GM06990 (cell line): ENCODE measurements at places on chromosomes 3 and 15.

DNA sequence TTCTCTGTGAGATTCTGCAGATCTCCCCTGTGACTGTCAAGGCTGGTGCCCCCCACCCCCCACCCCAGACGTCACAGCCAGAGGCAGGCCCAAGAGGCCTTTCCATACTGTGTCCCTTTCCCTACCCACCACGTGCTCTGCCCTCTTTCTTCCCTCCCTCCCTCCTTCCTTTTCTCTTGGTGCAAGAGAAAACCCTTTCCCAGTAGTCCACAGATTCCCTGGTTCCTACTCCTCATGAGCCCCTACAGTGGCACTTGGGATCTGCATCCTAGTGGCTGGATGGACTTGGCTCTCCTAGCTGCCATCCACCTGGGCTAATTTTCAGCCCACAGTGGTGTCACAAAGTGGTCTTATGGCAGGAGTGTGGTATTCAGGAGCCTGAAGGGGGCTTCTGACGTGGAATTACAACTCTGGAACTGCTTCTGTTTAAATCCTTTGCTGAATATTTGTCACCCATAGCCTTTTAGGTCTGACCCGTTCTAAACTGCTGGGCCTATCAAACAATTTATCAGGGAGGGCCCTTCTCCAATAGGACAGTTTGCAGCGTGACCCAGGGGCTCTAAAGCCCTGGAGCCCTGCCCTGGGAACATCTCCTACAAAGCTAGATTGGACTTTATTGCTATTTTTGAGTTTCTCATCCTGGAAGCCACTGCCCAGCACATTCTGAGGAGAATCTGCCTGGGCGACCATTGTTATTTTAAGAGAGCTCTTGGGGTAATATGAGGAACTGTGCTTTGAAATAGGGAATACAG lies 35.3 kb downstream of the KLF13 start:
- no peak for DNase-seq

GRCh38 chr3:184379358-184380184 lies at the start of gene CHRD:
Gene CHRD (plus strand): TSS chr3:184380054. CDS start chr3:184380319, 265 bp downstream.
- DNase-seq = no peak

GRCh38 chr15:71149646-71150557 lies 34.6 kb downstream of the THSD4 start:
- DNase-seq = no peak

- DNase-seq = no peak
Measured at GRCh38 chr3:330494-331115, 134.0 kb downstream of the CHL1 start.

GRCh38 chr3:18888370-18888769 lies 259.9 kb upstream of the KCNH8 start:
- no peak for DNase-seq

- DNase-seq = no peak
Measured at GRCh38 chr3:49966233-49966942, 26.4 kb downstream of the RBM6 start.

DNA sequence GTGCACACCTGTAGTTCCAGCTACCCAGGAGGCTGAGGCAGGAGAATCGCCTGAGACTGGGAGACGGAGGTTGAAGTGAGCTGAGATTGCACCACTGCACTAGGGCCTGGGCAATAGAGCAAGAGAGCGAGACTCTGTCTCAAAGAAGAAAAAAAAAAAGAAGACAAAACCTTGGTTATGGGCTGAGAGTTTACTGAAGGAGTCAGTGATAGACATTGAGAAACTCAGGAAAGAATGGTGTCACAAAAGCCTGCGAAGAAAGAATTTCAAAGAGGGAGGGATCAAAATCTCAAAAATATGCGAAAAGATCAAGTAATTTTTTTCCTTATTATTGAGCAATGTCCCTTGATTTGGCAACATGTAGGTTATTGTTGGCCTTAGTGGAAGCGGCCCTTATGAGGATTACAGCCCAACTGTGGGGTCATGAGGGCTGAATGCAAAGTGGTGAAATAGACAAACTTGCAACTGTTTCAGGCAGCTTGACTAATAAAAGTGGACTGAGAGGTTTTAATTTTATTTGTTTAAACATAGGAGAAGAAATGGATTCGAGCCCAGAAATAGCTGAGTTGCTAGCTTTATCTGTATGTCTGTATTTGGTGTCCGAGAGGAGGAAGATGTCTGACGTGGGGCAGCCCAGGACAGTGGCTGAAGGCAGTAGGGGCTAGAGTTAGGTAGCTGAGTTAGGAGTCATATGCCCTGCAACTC lies 18.8 kb upstream of the CELF6 start:
- no peak for DNase-seq

- no peak for DNase-seq
Measured at GRCh38 chr3:188037965-188038581, 115.9 kb upstream of the LPP start.

DNA sequence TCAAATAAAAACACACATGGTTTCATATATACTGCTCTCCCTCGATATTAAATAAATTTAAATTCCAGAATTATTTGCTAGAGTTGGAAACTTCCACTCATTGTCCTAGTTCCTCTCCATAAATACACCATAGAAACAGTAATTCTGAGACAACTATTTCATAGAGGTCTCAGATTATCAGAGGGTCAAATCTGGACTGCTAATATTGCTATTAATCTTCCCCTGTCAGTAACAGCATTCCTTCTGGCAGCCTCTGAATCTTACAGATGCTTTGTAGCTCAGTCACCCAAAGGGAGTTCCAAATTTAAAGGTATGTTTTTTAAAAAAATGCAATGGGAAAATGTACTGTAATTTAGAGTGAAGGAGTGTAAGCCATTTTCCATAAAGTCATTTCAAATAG lies 428.8 kb downstream of the PYDC2 start:
- no peak for DNase-seq

- no peak for DNase-seq
Measured at GRCh38 chr15:71801935-71802655, 8.3 kb upstream of the NR2E3 start.

DNA sequence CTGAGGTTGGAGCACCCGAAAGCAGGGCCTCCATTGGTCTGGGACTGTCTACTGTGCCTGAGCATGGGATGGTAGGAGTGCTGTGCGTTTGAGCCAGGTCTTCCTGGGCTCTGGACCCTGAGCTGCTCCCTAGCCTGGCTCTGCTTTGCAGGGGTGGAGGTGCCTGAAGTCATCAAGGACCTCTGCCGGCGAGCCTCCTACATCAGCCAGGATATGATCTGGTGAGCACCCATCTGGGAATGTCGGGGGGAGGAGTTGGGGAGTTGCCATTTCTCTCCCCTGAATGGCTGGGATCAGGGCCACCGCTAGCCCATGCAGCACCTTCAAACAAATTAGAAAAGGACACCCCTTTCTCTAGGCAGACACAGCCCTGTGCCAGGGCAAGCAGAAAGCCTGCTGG lies 20.7 kb downstream of the DUOX1 start:
- no peak for DNase-seq

GRCh38 chr15:79067969-79068368 lies 22.6 kb downstream of the RASGRF1 start:
- no peak for DNase-seq

GRCh38 chr15:44340410-44340809 lies 51.9 kb downstream of the GOLM2 start:
- DNase-seq = no peak

DNA sequence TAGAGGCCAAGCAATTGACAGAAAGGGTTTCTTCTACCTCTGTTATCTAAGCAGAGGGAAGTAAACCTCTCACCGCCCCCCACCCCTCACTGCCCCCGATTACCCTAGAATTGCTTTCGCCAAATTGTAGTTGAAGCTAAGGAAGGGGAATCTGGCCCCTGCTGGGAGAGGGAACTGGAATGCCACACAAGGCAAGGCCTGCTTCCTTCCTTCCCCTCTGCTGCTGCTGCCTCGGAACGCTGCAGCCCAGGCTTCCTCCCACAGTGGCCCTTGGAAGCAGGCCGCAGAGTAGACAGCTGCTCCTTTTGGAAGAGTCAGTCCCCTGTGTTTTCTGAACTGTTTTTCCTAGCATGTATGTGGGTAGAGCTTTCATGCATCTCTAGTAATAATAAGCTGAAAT lies 21.6 kb downstream of the RLBP1 start:
- DNase-seq = no peak

DNA sequence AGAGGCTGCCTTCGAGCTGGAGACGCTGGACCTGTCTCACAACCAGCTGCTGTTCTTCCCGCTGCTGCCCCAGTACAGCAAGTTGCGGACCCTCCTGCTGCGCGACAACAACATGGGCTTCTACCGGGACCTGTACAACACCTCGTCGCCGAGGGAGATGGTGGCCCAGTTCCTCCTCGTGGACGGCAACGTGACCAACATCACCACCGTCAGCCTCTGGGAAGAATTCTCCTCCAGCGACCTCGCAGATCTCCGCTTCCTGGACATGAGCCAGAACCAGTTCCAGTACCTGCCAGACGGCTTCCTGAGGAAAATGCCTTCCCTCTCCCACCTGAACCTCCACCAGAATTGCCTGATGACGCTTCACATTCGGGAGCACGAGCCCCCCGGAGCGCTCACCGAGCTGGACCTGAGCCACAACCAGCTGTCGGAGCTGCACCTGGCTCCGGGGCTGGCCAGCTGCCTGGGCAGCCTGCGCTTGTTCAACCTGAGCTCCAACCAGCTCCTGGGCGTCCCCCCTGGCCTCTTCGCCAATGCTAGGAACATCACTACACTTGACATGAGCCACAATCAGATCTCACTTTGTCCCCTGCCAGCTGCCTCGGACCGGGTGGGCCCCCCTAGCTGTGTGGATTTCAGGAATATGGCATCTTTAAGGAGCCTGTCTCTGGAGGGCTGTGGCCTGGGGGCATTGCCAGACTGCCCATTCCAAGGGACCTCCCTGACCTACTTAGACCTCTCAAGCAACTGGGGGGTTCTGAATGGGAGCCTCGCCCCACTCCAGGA lies 21.1 kb downstream of the NRROS start:
- no peak for DNase-seq

DNA sequence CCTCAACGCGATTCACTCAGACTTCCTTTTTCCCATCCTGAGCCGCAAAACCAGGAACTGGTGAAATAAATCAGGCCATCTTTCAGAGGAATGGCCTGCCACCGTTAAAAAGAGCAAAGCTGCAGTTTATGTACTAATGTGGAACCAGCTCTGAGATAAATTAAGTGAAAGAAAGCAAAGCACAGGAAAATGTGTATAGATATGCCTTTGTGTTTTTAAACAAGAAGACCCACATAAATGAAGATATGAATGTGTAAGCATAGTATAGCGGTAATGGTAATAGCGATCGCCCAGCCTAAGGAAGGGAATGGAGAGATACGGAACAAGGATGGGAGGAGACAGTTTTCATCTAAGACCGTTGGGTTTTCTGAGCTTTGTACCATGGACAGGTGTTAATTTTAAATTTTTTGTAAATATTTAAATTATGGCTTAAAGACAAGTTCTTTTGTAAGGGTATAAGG lies 30.8 kb upstream of the RPN1 start:
- DNase-seq = no peak

DNA sequence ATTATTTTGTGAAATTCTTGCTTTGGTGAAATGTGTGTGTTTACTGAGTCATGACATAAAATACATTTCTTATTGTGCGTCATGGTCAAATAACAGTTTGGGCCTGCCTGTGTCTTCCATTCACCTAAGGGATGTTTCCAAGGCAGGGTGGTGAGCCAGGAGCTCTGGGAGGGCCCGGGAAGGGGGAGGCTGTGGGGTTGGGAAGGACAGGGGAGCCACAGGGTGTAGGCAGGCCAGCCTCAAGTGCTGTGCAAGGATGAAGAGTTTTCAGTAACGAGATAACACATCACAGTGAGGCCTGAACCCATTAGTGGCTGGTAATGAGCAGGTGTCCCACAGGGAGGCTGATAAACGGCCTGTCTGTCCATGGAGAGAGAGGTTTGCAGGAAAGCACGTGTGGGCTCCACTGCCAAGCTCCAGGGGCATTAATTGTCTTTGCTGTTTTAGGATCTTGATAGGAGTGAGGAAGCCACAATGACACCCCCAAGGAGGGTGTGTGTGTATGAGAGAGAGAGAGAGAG lies 35.6 kb upstream of the SEC13 start:
- DNase-seq = no peak

DNA sequence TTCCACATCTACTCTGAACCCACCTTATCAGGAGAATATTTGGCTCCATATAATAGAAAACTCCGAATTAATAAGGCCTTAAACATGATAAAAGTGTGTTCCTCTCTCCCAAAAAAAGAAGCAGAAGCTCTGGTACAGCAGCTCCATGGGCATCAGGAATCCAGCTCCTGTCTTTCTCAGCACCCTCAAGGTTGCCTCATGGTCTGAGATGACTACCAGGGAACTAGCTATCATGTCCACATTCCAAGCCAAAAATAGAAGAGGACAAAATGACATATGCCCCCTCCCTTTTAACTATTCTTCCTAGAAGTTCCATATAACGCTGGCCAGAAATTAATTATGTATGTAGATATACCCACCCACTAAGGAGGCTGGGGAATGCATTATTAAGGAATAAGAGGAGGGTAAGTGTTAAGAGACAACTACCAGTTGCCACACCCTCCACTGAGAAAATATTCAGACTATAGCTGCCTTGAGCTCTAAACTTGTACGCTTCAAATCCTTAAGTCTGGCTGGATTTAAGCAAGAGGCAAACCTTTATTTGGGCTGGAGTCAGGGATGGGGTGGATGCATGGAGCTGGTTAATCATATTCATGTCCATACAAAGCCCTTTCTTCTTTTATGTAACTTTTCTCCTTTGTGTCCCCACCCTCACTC lies 35.8 kb upstream of the CTDSPL start:
- no peak for DNase-seq

GRCh38 chr15:76177491-76178040 lies 117.8 kb downstream of the TMEM266 start:
- no peak for DNase-seq

DNA sequence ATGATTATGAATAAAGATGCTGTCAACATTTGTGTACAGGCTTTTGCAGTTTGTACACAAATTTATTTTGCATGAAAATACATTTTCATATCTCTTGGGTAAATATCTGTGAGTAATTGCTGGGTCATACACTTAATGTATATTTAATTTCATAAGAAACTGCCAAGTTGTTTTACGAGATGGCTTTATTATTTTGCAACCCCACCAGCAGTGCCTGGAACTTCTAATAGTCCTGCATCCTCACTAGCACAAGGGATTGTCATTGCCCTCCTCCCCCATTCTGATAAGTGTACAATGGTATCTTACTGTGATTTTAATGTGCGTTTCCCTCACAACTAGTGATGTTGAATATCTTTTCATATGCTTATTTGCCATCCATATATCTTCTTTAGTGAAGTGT lies 45.2 kb downstream of the ASTE1 start:
- DNase-seq = no peak

GRCh38 chr3:142149673-142149992 lies 289 bp upstream of the TFDP2 start:
- DNase-seq = no peak

- no peak for DNase-seq
Measured at GRCh38 chr3:70861234-70861633, 548.8 kb upstream of the MDFIC2 start.

DNA sequence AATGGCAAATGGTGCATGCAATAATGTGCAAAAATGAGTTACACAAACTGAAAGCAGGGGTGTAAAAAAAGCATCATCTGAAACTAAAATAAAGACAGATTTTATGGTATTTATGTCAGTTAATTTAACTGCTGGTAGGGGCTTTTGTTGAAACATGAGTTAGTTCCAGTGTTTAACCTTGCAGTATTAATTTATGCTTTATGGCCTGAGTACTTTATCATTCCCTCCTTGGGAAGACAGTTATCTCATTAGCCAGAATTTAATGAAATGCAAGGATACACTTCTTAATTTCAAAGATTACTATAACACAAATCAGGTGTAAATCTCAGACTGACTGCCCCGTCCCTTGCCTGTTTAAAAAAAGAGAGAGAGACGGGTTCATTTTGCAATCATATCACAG lies 240.1 kb upstream of the MEIS2 start:
- DNase-seq = no peak
